T-helper 9 cell (primary cell): ENCODE measurements at places on chromosomes 7 and 10.

DNA sequence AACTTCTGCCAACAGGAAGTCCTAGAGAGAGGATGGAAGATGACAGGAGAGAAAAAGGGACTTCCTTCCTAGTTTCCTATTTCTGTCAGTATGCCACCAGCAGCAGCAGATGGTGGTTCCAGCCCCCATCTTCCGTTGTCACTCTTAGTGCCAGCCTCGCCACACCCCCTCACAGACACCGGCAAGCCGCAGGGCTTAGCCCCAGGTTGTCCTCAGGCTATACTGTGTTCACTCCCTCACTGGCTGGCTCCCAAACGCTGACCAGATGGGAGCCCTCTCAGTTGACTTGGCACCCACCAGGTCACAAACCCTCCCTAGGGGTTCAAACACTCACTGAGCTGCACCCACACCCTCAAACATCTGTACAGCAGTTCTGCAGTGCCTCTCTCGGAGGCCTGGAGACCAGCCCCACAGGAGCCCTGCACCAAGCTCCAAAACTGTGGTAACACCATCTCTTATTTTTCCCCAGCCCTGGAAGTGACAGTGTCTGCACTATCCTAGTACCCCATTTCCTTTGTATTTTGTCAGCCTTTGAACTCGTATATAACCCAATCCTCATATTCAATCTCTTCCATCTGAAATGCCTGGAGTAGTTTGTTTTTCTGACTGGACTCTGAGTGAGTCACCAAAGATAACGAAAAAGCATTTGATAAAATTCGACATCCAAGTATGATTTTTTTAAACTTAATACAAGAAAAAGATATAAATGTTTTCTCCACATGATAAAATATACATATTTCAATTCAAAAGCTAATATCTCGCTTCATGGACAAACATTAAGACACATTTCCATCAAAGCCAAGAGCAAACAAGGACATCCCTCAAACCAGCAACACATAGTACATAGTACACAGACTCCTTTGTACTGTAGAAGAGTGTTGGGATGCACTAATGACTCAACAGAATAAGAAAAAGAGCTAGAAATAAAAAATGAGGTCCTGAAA lies 34.5 kb downstream of the SMURF1 start:
- no peak for DNase-seq

DNA sequence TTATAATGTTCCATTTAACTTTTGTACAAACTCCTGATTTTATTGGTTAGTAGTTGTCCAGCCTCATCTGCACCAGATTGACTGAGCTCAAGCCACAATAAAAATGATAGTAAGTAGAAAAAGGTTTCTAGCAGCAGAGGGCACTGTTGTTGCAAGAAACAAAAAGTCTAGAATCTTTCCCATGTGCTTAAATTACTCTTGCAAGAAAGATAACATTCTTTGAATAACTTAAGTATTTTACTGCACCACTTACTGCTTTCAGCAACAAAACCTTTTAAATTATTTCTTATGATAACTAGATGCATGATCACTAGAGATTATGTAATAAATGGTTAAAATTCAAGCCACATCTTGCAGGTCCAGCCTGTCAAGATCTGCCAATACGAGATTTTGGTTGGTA lies 27.0 kb downstream of the LMOD2 start:
- DNase-seq = no peak

GRCh38 chr10:78260680-78261079 lies 227.0 kb downstream of the RPS24 start:
- DNase-seq = no peak

DNA sequence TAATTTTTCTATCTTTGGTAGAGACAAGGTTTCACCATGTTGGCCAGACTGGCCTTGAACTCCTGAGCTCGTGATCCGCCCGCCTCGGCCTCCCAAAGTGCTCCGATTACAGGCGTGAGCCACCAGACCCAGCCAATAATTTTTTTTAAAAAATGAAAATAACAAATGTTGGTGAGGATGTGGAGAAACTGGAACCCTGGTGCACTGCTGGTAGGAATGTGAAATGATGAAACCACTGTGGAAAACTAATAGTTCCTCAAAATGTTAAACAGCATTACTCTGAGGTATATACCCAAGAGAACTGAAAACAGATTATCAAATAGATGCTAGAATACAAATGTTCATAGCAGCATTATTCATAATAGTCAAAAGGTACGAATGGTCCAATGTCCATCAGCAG lies 23.0 kb upstream of the YWHAG start:
- no peak for DNase-seq

DNA sequence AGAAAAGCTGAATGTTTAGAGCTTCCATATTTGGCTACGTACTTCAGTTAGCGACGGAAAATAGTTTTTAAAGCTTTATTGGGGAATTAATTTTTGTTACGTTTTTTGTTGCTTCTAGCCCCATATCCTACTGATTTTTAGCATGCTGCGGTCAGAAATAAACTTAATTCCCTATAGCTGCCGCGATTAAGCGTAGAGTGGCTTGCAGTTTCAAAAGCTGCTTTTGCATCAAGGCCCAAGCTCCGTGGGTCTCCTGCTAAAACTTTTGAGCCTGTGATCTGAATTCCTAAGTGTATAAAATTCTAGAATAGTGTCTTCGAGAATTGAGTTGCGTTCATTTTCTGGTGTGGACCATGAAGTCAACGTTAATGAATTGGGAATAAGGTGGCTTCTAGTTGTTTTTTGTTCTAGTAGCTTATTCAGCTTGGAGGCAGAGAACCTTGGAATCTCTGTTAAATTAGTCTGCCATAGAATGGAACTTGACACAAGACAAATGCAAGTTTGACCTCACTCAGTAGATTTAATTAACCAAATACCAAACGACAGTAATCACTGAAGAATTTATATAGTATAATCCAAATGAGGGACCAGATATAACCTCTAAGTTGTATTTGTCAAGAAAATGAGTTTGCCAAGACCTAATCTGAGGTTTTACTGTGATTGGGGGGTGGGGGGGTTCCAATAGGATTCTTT lies 977 bp downstream of the CALU start:
- DNase-seq = no peak

DNA sequence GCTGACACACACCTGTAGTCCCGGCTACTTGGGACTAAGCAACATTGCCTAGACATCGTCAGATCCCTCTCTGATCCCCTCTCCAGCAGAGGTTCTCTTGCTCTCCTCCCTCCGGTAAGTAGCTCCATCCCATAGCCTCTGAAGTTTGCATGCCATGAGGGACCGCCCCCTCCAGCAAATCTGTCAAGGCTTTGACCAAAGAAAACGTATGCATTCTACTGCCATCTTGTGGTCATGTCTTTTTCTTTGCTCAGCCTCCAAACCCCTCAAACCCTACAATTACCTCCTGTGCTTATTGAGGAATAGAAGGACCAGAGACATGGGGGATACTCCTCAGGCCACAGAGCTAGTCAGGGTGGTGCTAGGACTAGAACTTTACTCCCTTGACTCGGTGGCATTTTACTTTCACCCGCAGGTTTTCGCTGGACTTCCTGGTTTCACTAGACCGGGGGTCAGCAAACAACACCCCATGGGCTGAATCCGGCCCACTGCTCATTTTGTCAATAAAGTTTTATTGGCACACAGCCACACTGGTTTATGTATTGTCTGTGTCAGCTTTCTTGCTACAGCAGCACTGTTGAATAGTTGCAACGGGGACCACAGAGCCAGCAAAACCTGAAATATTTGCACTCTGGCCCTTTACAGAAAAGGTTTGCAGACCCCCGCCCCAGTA lies 202.6 kb upstream of the FOXK1 start:
- no peak for DNase-seq

GRCh38 chr7:102455596-102455995 lies 9.1 kb downstream of the ALKBH4 start:
- no peak for DNase-seq
